ENCODE measurements at places on chromosomes 7 and 10.

GRCh38 chr7:121032645-121033460 is 44.3 kb downstream of the CPED1 start:
- no peak for DNase-seq

DNA sequence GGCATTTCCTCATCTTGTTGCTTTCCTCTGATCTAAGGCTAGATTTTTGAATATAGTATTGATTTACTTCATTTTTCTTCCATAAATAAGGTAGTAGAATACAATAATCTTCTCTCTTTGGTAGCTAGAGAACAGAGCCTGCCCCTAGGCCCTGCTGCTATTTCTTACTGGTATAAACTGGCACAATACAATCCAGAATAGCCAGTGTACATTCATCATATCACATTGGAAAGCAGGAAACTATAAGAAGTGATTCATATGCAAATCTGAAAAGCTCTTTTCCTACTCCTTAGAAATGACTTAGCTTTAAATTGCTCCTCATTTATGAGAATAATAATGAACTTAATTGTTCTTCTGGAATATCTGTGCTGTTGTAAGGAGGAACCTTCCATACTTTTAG is 100.2 kb downstream of the KCND2 start:
- DNase-seq: no peak

- DNase-seq: no peak
These were observed 136.8 kb downstream of the DIP2C start for GRCh38 chr10:552679-553078.

DNA sequence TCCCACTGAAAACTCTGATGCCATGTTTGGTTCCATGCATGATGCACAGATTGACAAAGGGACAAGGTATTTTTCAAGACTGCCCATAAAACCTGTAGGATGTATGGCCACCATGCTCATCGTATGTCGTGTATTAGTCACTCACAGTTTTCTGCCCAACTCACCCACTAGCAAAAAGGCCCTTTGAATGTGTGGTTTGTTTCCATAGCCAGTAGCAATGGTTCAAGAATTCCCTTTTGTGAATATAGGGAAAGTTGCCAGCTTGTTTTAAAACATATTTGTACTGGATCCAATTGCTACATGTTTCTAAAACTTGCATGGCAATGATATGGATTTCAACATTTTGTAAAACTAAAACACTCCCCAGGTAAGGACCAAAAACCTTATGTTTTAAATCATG is 280.9 kb upstream of the YAE1 start:
- no peak for DNase-seq

- no peak for DNase-seq
These were observed 35.0 kb upstream of the DNAAF5 start for GRCh38 chr7:691361-692045.

- DNase-seq: peak; percentile 64
These were observed 246.1 kb downstream of the TNS3 start for GRCh38 chr7:47335557-47336471.

Data from C1 segment of cervical spinal cord (tissue), 14 donors.